ENCODE measurements at places on chromosomes 3 and 15. TPM values are rescaled to one million over a fixed set of nuclear protein-coding genes. Genes with fewer than 3 reads are reported as not detected.

SCAMP2 gene
- polyA plus RNA-seq, result 75.9 TPM

TUSC7 gene
- not detected for polyA plus RNA-seq

HGD gene
- polyA plus RNA-seq, result 88.3 TPM

GRCh38 chr3:13015286-13016082, 57.7 kb downstream of the IQSEC1 start:
- no peak for DNase-seq

ADGRG7 gene
- polyA plus RNA-seq, result 0.19 TPM

DNA sequence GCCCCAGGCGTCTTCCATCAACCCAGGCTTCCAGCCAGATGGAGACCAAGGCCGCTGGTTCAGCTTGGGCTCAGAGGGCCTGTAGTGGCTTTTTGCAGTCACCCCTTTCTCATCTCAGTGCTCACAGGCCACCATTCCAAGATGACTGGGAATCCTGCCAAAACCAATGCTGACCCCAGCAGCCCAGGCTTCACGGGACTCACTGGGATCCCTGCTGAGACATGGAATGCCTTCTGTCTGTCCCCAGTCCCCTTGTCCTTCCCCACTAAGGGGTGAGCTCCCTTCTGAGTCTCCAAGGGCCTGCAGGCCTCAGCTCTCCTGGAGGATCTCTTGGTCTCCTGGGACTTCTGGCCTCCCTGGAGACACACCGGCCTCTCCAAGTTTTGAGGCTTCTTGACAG, 77.4 kb upstream of the SEC13 start:
- no peak for DNase-seq

ZNF660 gene
- 11.4 TPM for polyA plus RNA-seq

GRCh38 chr3:49022688-49023171, 809 bp downstream of the NDUFAF3 start:
- DNase-seq, result no peak

DNA sequence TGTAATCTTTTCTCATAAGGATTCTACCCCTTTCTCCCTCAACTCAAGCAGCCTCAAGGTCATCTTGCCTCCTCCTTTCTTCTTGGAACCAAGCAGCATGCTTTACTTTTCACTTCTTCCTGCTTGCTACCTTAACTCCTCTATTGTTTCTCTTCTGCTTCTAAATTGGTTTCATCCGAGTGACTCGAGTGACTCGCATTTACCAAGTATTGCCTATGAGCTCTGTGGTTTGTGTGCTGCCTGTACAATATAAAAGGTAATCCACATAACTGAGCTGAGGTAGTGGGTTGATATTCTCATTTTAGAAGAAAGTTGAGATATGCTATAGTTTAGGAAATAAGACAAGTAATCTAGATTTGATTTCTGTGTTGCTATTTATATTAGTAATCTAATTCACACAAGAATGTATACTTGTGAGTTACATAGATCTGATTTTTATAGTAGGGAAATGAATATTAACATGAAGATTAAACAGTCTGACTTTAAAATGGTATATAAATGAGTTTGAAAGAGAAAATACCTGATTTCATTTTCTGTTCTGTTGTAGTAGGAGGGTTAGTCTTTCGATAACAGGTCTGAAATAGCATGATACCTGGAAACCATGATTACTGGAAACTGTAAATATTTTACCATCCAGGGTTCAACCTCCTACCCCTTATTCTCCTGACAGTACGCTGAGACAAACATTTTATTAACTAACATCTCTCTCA, 5.5 kb downstream of the HHLA2 start:
- DNase-seq, result no peak

DNA sequence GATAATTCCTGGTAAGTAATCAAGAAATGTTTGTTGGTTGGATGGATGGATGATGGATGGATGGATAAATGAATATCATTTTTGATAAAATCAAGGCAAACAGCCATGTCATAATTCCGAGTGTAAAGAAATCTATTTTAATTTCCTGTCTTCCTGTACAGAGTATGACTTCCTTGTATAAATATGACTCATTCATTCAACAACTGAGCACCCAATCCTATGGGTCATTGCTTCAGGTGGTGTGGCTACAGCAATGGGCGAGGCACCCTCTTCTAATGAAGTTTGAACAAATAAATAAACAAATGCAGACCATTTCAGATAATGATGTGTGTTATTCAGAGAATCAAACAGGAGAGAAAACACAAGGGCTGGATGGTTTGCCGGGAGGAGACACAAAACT, 198.7 kb downstream of the TNIK start:
- DNase-seq, result no peak

GOLGA6D gene
- not detected for polyA plus RNA-seq
